ENCODE measurements at places on chromosomes 3 and 15.

DNA sequence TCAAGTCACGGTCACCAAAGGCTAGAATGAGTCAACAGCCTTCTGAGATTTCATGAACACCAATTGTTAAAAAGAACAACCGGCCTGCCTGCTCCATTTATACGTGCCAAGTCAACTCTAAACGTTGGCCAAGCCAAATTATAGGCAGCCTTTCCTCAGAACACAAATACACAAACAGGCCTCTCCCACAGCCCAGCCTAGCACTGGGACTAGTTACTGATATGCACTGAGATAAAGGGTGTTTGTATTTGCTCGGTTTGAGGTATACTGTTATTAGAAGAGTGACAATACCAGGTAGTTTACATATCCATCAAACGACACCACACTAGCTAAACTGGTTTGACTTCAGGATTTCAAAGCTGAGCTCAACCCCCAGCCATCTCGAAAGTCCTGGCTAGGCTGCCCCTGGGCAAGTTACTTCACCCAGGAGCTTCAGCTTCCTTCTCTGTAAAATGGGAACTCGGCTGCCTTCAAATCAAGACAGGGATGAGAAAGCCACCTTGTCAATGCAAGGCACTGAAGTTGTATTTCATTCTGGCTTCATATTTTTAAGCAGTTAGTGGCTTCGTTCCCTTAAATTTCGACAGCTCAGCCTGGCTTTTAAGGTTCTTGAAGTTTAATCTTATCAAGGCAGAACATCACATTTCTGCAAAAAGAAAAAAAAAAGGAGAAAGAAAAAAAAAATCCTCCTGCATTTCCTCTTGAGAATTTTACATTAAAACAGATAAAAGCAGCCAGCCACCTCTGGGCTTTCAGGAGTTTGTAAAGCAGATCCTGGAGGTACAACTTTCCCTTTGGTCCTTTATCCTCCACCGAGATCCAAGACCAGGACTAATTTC is 4.0 kb downstream of the TLE3 start:
- DNase-seq: no peak

DNA sequence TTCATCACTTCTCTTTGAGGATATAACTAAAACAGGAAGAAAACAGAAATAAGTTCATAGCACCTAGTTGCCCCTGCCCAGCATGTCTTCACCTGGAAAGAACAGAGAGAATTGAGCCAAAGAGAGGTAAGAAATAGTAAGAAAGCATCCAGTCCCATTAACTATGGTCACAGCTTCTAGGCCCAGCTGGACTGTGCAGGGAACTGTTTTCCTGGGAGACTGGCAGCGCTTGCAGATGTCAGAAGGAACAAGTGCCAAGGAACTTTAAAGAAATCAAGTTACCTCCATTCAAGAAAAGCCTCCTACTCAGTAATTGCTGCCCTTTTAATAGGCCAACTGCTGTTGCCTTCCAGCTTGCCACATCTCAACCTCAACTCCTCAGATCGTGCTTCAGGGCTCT is 17.8 kb upstream of the CPB1 start:
- no peak for DNase-seq

DNA sequence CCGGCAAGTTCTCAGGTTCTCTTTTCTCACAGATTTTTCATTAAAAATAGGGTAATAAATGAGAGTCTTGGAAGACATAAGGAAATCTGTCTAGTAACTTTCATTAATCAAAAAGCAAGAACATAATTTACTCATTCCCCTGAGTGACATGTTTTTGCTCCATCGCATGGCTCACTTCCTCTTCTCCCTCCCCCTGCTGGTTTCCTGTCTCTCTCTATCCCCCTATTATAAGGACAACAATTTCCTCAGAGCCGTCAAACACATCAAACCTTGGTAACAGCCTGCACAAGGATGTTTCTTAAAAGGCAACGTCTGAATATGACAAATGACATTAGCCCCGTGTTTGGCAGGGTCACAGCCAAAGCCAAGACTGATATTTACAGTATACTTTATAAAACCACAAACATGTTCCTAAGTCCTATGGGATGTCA is 1149.6 kb downstream of the IGSF11 start:
- no peak for DNase-seq

DNA sequence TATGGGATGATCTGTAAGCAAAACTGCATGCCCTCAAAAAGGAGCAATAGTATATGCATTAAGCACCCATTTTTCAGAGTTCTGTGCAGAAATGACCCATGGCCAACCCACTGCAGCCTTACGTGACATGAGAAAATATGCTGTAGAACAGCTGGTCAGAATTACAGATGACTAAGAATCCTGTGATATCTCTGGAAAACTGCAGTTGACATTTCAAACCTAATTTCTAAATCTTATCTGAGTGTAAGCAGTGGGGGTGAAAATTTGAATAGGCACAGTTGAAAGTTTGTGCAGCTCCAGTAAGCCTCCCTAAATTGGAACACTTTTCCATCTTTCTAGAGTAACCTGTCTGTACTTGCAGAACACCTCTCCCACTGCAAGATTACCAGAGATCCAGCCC is 28.7 kb upstream of the COL6A6 start:
- DNase-seq: no peak

DNA sequence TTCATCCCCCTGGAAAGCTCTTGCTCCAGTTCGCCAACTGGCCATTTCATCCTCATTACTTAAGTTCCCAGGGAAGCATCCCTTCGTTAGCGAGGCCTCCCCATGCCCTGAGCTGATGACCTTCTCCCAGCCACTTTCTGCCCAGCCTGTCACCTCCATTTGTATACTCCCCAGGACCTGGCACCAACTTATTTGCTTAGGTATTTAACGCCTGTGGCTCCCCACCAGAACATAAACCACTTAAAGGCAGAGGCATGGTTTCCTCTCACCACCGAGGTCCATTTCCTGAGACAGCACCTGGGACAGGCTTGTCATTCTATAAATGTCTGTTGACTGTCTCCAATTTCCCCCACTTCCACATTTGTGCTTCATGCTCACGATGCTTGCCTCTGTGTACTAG is 189.0 kb downstream of the ZNF621 start:
- DNase-seq: no peak

DNA sequence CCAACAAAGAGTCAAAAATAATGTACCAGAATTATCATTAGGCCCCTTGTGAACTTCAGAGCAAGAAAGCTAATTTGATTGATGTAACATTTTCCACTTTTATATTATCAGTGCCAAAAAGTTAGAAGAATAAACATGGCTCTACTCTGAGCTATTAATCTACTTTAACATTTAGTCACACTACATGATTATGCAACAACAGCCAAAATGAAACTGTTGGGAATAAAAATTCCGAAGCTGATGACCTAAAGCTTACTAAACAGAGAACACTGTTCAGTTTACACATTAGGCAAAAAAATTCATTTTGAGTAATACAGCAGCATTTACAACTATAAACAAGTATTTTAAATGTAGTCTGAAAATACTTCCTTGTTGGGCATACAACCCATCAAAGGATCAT is 1134.1 kb downstream of the EPHA3 start:
- no peak for DNase-seq

GRCh38 chr3:123396171-123397049 is 52.5 kb downstream of the ADCY5 start:
- DNase-seq: no peak

- DNase-seq: no peak
Measured at GRCh38 chr3:11078826-11079515, 75.3 kb upstream of the HRH1 start.

DNA sequence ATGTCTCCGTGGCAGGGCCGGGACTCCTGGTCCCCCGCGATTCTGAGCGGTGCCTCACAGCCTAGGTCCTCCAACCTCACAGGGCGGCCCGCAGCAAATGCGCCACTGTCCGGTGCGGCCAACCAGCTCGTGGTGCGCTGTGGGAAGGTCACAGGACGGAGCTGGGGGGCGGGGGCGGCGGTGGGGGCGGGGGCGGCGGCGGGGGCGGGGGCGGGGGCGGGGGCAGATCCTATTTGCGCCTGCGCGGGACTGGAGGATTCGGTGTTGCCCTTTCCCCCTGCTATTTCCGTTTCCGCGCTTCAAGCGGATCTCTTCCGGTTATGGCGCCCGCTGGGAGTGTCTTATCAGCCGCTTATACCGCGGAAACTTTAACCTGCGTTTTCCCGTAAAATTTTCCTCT is 106.7 kb upstream of the SNRPN start:
- DNase-seq: no peak

DNA sequence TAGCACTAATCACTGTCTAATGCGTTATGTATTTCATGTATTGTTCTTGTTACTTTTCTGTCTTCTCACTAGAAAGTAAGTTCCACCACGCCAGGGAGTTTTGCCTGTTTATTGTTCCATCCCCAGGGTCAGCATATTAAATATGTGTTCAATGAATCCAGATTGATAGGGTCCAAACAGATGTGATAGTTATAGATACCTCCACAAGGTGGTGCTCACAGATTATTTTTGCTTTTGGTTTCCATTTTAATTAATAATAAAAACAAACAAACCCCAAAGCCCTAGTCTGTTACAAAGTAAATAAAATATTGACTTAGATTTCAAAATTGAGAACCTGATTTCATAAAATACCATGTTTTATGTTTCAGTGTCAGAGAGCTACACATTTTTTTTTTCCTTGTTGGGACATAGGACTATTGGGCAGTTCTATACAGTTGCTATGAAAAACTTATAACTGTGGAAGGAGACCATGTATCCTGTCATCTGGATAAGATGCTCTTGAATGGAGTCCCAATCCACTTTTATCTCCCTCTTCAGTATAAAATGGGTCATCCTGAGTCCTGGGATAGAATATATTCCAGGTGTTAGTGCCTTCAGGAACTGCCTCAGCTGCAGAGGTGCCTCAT is 12.4 kb downstream of the OTOL1 start:
- DNase-seq: no peak

- no peak for DNase-seq
Measured at GRCh38 chr3:30241721-30242120, 364.7 kb upstream of the TGFBR2 start.
